ENCODE measurements at places on chromosomes 5 and 9.

DNA sequence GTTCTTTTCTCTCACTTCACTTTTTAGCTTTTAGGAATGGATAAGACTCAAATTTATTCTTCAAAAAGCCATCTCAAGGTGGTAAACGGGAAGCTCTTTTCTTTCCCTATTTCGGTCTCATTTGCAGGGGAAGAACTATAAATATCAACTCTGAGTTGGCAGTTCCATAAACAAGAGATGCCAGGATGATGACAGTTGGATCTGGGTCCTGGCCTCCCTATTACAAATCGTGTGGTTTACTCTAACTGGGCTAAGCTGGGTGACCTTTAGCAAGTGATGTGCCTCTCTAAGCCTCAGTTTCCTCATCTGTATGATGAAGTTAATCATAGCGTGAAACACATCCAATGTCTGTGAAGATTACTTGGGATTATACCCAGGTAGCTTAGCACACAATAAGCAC lies 44.2 kb downstream of the TLE4 start:
- peak; percentile 69 for DNase-seq

DNA sequence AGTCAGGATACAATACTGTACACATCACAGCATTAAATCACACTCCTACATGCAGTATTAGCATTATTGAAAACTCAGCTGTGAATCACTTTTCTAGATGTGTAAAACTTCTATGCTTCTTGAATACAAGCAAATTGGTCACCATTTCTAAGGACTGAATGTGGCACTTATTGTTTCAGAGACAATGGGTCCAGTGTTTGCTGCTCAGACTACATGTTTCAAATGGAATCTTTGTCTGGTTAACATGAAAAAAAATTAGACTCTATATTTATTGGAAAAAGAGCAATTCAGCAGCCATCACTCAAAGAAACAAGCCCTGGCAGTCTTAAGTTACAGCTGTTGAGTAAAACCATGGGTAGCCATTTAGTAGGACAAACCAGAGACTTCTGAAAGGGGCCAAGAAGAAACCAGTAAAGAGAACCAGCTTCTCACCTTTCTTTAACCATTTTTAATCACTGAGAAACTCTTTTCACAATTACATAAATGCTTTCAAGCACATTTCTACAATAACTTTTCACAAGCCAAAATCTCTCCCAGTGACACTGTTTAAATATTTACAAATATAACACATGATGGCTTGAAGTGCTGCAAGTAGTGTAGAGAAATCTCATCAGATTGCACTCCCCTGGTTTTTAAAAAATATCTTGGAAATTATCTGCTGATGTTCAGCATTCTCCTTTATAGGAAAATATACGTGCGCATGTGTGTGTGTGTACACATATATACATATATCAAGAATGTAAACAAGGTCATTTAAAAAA lies 35.2 kb downstream of the OR2K2 start:
- DNase-seq: no peak

GRCh38 chr9:134168757-134169550 lies 4.6 kb upstream of the RNU6ATAC start:
- no peak for DNase-seq

DNA sequence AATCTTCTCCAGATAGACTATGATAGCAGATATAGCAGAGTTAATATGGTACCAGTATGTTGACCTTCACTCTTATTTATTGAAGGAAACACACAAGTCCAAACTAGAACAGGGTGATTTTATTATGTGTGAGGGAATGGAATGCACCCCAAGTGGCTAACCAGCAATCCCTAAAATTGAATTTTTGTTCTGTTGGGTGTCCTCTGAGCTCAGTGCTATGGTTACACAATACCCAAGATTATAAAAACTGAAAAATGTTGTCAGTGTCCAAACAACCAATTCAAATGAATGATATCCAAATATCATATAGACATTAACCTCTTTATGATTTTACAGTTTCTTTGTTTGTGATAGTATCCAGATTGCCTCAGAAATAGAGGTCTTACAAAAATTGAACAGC lies 60.9 kb downstream of the NNT start:
- DNase-seq: no peak

GRCh38 chr9:10785255-10785654 lies 172.5 kb upstream of the PTPRD start:
- no peak for DNase-seq

DNA sequence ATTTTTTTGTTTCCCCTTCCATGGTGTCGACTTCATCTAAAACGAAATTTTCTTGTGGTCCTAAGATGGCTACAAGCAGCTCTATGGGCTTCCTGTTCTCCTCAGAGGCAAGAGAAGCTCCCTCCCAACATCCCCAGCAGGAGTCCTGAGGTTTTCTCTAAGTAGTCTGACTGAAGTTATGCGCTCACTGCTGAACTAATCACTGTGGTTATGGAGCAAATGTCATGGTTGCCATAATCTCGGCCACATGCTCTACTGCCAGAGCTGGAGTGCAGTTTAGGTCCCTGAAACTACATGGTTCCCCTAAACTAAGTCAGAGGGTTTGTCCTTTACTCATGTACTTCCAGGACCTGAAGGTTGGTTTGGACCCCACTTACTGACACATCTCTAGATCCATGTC lies 68.0 kb upstream of the MAMDC2 start:
- peak; percentile 83 for DNase-seq
